ENCODE measurements at places on chromosomes 3 and 15.
A peak's percentile ranks its signal among the peaks of the same experiment; 100 is the strongest.

GRCh38 chr3:85304360-85304964, 345.7 kb downstream of the CADM2 start:
- DNase-seq: no peak

GRCh38 chr3:111593666-111594065, 1.5 kb downstream of the ZBED2 start:
- peak; percentile 60 for DNase-seq

- DNase-seq: no peak
Measured at GRCh38 chr15:80698676-80699075, 3.6 kb downstream of the ABHD17C start.

- peak; percentile 79 for DNase-seq
Measured at GRCh38 chr3:48716508-48716981, 476 bp downstream of the IP6K2 start.

- no peak for DNase-seq
Measured at GRCh38 chr3:157120071-157120892, 39.7 kb downstream of the CCNL1 start.

- no peak for DNase-seq
Measured at GRCh38 chr3:59867185-59868002, 817.6 kb upstream of the CFAP20DC start.

- DNase-seq: no peak
Measured at GRCh38 chr15:72487070-72487797, 13.1 kb downstream of the ARIH1 start.

GRCh38 chr3:14630404-14631100, 21.0 kb upstream of the CCDC174 start:
- no peak for DNase-seq

DNA sequence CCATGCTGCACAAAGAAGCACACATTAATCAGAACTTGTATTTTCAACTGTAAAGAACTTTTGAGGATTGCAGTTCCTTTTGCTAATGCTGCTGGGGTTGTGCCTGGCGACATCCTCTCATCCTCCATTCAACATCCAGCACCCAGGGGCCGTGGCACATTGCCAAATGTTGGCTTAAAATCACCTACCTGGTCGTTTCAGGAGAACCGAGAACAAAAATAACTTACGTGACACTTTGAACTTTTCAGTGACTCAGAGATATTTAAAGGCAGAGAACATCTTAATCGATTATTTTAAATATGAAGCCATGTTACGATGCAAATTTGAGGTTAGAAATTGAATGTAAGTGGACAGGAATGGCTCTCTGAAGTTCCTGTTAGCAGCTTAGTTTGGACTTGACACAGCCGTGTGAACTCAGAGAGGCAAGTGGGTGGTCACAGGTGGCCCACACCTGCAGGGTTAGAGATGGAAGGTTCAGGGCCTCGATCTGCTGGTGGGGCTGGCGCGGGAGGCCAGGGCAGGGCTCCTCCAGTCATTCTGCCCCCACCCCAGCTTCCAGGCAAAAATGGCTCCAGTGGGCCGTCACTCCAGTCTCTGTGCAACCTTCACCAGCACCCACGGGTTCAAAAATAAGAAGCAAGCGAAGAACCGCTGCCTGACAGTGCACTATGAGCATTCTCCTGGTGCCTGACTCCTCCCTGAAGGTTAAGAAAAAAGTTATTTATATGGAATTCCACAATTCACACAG, 12.2 kb downstream of the LRRK1 start:
- no peak for DNase-seq

DNA sequence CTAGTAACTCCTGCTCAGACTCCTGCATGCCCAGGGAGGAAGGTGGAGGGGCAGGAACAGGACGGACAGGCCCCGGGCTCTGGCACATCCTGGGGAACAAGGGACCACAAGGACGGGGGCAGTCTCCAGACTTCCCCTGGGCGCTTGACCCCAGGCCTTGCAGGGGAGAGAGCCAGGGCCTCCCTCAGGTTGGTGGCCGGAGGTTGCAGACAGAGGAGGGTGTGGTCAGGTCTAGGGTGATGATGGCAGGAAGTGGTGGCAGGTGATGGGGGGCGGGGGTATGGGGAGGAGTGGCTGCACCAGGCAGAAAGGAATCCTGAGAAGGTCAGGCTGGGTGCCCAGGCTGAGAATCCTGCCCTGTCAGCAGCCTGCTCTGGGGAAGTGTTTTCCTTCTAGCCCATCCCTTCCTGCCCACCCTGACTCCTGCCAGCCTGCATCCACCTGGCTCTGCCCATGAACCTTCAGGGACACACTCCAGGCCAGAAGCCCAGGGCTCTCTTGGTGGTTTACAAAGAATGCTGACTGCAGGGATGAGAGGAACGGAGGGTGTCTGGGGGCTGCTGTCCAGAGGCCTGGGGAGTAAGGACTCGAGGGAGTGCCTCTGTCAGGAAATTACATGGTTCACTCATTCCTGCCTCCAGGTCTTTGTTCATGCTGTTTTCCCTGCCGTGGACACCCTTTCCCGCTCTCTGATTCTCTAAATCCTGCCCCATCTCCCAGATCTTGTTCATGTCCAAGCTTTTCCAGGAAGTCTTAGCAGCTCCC, 15.8 kb downstream of the LOXL1 start:
- DNase-seq: no peak

GRCh38 chr15:81394603-81395002, 20.6 kb upstream of the TMC3 start:
- no peak for DNase-seq

- DNase-seq: no peak
Measured at GRCh38 chr15:34365091-34365825, 1.7 kb downstream of the LPCAT4 start.
